Stimulated activated CD8-positive, alpha-beta memory T cell treated with anti-CD3 and anti-CD28 coated beads, Interleukin-12 subunit alpha, Interleukin-12 subunit beta, amount 100 ng/mL, for 1 hour (primary cell): ENCODE measurements at places on chromosomes 5 and 9.

DNA sequence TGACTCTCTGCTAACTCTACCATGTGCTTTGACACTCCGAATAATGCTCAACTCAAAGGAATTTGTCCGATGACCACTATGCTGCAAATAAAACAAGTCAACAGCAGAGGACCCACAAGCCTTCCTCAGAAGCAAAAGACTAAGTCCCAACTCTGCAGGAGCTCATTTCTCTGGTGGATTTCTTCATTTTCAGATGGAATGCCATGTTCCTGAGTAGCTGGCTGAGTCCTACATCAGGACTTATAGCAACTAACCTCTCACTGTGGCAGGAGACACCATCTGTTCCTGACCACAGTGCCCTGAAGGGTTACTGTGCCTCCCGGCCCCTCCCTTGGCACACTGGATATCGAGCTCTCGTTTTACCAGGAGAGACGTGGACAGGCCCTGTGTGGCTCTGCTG, 20.8 kb downstream of the LHFPL2 start:
- DNase-seq = no peak

GRCh38 chr9:89606049-89606623, 1.3 kb downstream of the GADD45G start:
- DNase-seq = no peak

DNA sequence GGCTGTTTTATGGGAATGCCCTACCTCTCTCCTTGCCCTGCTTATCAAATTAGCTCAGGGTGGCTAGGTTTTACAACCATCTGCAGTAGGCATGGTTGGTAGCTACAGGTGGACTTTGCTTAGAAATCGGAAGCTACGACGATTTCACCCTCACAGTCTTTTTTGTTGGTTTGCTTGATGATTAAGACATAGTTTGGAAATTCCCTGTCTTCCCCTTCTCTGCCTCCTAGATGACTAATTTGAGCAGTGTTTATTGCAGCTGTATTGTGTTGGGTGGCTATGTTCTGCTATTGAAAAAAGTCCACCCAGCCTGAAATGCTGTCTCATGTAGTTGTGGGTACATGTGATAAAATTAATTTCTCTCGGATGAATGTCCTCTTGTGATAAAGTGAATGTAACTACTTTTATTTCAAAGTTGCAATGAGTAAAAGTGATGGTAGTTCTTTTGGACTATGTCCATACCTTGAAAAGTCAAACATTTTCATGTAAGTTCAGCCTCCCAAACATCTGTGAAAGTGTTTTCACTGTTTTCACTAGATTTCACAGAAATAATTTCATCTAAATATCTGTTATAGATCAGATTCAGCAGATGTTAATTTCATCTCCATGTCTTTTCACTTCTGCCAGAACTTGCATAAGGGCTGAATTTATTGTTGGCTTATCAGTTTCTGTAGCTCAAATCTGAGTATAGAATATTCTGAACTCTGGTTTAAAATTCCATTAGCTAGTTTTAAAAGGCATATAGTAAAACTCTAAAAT, 37.3 kb upstream of the FYB1 start:
- no peak for DNase-seq

DNA sequence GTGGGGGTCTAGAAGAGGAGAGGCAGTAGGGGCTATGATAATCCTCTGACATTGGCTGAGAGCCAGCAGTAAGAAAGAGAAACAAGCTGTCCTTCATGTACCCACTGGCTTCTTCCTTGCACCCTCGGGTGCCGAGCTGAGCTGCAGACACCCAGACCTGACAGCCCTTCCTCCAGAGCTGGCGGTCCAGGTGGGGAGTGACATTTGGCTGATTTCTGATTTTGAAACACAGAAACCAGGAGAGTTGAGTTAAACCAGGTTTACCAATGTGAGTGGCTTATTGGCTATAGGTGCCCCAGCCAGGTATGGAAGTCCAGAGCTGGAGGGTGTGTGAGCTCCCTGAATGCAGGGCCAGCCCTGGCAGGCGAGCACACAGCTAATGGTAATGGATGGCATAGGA, 59.2 kb downstream of the GADD45G start:
- no peak for DNase-seq

DNA sequence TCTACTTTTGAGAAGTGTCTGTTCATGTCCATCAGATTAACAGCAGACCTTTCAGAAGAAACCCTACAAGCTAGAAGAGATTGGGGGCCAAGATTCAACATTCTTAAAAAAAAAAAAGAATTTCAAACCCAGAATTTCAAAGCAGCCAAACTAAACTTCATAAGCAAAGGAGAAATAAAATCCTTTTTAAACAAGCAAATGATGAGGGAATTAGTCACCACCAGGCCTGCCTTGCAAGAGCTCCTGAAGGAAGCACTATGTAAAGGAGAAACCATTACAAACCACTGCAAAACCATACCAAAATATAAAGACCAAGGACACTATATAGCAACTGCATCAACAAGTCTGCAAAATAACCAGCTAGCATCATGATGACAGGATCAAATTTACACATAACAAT, 124.6 kb upstream of the PDE4D start:
- no peak for DNase-seq

- no peak for DNase-seq
These were observed 47.2 kb downstream of the ARHGEF28 start for GRCh38 chr5:73673161-73673591.

- no peak for DNase-seq
These were observed 7.8 kb downstream of the LCP2 start for GRCh38 chr5:170289764-170290163.

- no peak for DNase-seq
These were observed 84.8 kb upstream of the ITGA1 start for GRCh38 chr5:52702877-52703276.

- peak; percentile 46 for DNase-seq
These were observed 404.0 kb downstream of the EBF1 start for GRCh38 chr5:158695595-158696330.

DNA sequence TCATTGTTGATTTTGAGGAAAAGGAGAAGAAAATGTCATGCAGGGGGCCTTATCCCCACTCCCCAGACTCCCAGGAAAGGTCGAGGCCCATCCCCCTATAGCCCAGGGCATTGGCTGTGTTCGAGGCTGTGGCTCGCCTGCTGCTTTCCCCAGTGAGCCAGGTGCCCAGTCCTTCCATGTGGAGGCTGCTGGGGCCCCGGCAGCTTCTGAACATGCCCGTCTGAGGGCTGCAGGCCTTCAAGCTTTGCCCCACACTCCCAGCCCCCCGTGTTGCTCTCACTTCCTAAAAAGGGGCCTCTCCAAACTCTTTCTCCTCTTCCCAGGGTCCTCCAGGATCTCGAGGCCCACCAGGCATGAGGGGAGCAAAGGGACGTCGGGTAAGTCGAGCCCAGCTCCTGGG, 64.7 kb upstream of the ORM1 start:
- no peak for DNase-seq

DNA sequence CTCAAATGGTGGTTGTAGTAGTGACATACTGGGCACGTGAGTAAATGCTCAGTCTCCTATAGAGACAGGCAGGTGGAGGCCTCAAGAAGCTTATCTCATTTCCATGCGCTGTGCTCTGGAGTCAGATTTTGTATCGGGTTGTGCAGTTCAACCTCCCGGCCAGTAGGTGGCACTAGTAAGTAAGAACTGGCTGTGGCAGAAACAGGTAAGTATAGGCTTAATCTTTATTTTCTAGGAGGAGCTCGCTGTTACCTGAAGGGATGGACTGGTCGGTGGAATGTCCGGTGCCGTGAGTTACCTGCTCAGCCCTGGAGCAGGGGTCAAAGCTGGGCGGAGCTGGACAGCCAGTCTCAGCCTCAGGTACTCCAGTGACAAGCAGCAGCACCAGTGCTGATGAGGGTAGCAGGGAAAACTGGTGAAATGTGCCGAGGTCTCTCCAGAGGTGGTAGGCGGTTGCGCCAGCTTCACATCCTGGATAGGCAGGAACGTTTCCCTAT, 880.1 kb upstream of the SEMA6A start:
- no peak for DNase-seq
